ENCODE measurements at places on chromosomes 16 and 17.

- DNase-seq: no peak
Measured at GRCh38 chr17:29383686-29384085, 6.5 kb upstream of the TAOK1 start.

DNA sequence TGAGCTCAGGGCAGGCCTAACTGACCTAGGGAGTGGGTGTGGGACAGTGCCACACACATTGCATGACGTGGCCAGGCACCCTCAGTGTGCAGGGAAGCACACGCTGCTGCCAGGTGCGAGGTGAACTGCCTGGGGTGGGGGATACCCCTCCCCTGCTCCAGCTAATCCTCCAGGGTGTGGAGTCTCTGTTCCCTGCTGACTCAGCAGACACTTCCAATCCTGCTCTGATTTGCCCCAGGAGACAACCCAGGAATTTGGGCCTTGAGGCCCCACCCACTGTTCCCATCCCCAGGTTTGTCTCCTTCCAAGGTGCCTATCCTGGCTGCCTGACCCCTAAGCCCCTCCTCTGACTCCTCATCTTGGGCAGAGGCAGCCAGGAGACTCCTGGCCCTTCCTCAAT, 10.7 kb downstream of the DLX3 start:
- DNase-seq: no peak

DNA sequence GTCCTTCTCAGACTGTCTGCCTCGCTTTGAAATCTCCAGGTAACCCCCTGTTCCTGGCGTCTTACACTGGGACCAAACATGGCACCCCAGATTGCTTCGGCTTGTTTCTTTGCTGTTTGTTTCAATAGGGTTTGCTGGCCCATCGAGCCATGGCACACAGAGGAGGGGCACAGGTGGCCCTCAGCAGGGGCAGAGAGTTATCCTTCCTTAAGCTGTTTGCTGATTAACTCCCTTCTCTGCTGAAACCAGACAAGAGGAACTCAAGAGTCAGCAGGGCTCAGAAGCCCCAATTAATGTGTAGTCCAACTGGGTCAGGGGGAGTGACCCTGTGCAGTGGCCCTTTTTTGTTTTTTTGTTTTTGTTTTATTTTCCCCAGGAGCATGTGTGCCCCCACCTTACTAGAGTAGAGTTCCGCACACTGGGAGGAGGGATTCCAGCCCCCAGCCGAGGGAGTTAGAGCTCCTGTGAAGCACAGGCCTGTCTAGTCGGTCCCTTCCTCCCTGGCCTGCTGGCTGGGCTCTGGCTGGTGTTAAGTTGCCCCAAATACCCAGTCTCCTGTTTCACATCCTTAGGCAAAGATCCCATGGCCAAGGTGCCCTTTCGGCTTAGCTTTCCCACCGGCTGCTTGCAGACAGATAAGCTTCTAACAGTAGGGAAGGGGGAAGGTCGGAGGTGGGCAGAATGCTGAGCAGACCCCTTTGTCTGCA, 39.3 kb downstream of the YPEL2 start:
- no peak for DNase-seq

- no peak for DNase-seq
Measured at GRCh38 chr17:38844261-38844757, 9.2 kb downstream of the RPL23 start.

DNA sequence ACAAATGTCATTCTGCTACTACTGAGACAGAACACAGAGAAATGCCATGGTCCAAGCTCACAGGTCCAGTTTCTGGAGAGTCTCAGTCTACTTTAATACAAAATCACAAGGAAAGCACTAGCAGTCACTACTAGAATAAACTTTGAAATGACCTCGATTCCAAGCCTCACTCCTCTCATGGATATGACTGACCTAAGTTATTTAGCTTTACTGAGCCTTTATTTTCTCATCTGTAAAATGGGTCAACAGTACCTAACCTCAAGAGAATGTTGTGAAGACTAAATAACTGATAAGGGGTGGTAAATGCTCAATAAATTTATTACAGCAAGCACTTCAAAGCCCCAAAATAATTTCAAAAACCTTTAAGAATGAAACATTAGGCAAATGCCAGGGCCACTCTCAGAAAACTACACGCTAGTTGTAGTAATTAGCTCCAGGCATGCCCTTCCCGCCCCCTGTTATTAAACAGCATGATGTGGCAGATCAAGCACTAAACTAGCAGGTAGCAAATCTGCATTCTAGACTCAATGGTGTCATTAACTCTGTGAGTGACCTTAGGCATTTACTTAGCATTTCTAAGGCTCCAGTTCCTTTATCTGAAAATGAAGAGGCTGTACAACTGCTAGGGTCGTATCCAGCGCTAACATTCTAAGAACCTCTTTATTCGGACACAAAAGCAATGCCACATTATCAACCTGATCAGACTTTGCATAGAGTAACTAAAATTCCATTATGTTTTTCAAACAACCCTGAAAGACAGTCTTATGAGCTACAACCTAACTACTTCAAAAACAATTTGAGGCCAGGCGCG, 8.4 kb downstream of the GSPT1 start:
- DNase-seq: no peak

GRCh38 chr17:54770836-54771235, 129.8 kb upstream of the TOM1L1 start:
- no peak for DNase-seq

GRCh38 chr16:67545665-67546024, 16.7 kb upstream of the CTCF start:
- no peak for DNase-seq

DNA sequence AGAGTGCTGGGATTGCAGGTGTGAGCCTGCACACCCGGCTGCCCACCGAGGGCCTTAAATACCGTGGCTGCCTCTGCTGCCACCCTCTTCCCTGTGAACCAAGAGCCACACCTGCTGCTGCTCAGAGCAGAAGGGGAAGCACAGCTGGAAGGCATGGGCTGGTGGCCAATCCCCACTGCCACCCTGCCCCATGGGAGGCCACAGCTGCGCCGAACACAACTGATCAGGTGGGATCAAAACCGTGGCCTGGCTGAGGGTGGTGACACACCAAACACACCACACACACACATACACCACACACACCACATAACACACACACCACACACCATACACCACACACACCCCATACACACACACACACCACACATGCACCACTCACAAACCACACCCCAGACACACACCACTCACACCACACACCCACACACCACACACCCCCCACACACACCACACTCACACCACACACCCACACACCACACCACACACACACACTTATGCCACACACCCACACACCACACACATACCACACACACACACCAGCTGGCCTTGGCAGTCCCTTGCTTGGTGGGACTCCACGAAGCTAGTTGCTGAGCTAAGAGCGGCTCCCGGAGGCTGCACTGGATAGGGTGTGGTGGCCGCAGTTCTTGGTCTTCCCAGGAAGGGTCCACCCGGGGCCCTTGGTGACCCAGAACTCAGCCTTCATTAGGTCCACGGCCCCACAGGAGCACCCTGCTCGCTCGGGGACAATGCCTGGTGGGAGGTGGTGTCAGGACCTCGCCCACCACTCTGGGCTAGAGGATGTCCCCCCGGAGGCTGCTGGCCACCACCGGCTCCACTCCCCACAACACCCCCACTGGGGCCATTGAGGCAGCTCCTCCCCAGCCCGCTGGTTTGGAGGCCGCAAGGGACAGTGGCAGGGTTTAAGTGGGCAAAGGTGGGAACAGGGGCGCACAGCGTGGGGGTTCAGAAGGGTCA, 14.9 kb downstream of the CEP131 start:
- DNase-seq: no peak

DNA sequence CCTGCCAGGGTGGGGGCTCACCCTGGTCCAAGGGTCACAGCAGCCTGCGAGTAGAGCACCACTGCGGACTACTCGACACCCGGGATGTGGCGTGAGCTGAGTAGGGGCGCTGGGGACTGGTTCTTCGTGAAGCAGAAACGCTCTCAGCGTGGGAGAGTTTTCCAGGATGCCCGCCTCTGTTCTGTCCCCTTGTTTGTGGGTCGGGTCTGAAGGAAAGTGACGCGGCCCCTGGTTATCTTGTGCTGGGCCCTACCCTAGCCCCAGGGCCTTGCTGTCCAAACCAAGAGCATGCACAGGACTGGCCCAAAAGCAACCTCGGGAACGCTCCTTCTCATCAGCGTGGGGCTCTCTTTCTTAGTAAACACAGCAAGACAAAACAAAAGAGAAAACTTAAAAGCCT, 303.3 kb downstream of the IRF8 start:
- no peak for DNase-seq

GRCh38 chr17:83062011-83062817, 17.2 kb upstream of the METRNL start:
- DNase-seq: no peak

GRCh38 chr16:22898874-22899348, 84.9 kb downstream of the HS3ST2 start:
- DNase-seq: peak; percentile 11

- DNase-seq: no peak
Measured at GRCh38 chr16:87065446-87066132, 251.6 kb downstream of the C16orf95 start.

GRCh38 chr16:31094088-31094423, 541 bp downstream of the VKORC1 start:
- no peak for DNase-seq

DNA sequence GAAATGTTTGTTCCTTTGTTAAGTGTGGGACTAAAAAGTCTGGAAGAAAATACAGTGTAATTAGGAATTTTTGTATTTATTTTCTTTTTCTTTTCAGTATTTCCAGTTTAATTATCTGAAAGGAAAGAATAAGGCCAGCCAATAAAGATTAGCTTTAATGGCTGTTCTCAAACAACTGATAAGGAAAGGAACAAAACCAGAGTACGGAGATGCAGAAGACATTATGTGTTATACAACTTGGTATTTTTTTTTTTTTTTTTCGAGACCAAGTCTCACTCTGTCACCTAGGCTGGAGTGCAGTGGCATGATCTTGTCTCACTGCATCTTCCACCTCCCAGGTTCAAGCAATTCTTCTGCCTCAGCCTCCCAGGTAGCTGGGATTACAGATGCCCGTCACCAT, 47.5 kb downstream of the SNTB2 start:
- DNase-seq: no peak

- no peak for DNase-seq
Measured at GRCh38 chr16:10250137-10250828, 68.1 kb upstream of the GRIN2A start.

DNA sequence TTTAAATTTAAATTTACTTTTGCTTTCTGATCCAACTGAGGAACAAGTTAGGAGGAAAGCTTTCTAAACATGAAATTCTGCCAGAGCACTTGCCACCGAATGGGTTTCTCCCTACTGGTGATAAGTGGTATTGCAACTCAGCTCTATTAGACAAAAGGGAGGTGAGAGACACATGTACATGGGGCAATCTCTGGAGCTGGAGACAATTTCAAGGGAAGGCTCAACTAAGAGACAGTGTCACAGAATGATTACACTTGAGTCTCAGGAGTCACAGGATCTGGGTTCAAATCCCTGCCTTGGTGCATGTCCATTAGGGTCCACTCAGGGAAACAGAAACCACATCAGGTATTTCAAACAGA, 37.4 kb downstream of the SOCS1 start:
- no peak for DNase-seq

- DNase-seq: no peak
Measured at GRCh38 chr16:72859581-72859980, 188.3 kb downstream of the ZFHX3 start.

- DNase-seq: no peak
Measured at GRCh38 chr17:63113167-63113566, 147.1 kb downstream of the TANC2 start.

- DNase-seq: no peak
Measured at GRCh38 chr17:49577963-49578362, 2.3 kb downstream of the NXPH3 start.

- DNase-seq: no peak
Measured at GRCh38 chr16:82152196-82152595, 17.8 kb downstream of the MPHOSPH6 start.

- DNase-seq: no peak
Measured at GRCh38 chr17:78583091-78583490, 5.9 kb upstream of the DNAH17 start.

- DNase-seq: no peak
Measured at GRCh38 chr17:77314601-77315000, 173.8 kb downstream of the SEC14L1 start.

DNA sequence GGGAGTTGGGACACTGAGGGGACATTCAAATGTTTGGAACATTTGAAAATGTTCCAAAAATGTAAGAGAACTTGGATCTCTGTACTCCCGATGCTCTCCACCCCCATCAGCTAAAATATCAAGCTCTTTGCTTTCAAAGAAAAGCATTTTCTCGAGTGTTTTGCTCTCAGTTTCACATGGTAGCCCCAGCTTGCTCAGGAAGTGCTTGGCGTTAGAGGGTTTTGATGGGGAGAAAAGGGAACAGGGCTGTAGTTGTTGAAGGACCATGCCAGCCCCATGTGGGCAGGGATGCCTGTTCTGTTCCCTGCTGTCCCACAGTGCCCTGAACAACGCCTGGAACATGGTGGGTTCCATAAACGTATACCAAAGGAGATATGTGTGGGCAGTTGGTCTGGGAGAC, 37.0 kb downstream of the RAI1 start:
- no peak for DNase-seq

All from 8988T (cell line).